Activated CD8-positive, alpha-beta memory T cell treated with anti-CD3 and anti-CD28 coated beads for 24 hours (primary cell): ENCODE measurements at places on chromosomes 5 and 9.

GRCh38 chr9:93061791-93062763 is 3.6 kb downstream of the SUSD3 start:
- peak; percentile 67 for DNase-seq

- no peak for DNase-seq
These were observed 197.3 kb downstream of the MELK start for GRCh38 chr9:36770025-36770424.

DNA sequence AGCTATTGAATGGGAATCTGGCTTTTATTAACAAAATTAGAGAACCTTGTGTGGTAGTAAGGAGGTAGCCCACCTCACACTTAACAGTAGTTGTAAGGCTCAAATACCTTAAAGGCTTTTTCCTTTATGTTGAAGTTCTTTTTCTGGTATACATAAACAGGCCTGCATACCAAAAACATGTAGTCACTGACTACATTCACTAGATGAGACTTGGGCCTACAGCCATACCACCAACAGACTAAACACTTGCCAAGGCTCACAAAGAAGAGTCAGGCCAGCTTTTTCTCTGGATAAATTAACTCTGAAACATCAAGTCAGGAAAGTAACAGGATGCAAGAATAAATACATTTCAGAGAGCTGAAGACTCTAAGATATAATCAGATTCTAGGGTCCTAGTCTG is 78.6 kb upstream of the MPDZ start:
- DNase-seq = no peak

GRCh38 chr5:143436871-143437270 is 33.4 kb upstream of the NR3C1 start:
- no peak for DNase-seq

- no peak for DNase-seq
These were observed 3.4 kb downstream of the SQSTM1 start for GRCh38 chr5:179823937-179824744.

- peak; percentile 59 for DNase-seq
These were observed at the start of gene GARIN3 for GRCh38 chr5:157166214-157167213. GARIN3 (minus strand) TSS chr5:157166264; CDS start chr5:157166168, 96 bp downstream.

DNA sequence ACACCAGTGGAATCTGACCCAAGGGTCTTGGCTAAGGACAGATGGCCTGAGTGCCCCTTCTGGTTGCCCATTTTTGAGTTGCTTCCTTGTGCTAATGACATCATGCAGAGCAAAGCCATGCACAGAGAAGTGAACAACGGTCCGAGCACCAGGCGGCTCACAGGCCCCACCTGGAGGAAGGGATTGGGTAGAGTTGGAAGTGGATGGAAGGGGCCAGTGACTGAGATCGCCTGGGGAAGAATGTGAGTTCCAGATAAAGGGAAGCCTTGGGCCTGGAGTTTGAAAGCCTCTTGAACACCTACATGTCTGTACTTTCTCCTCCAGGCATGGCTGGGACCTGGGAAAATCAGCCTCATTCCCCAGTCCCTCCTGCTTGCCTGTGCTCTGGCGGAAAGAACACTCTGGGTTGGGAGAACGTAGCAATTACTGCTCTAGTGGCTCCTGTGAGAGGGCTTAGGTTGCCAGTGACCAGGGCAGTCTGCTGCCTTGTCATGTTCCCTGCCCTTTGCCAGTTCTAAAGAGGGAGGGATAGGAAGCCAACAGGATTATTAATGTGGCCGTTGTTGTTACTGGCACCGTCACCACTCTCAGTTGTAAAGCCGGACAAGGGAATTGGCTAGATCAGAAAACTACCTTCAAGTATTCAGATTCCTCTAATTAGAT is 62.5 kb upstream of the PTPN3 start:
- no peak for DNase-seq

DNA sequence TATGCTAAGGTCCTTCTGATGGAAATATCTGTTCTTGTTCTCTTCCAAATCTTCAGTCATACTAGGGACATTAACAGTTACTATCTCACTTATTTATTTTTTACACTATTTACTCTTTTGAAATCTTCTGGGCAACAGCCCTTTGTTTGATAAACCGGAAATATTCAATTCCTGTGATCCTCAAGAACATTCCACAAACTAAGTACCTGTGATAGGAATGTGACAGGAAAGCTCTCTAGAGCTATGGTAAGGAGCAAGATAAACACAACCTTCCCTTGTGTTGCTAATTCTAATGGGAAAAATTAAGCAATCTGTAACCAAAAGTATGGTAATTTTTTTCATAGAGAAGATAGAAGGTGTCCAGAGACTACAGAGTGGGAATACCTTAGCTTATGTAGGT is 22.0 kb upstream of the ANKRD34B start:
- no peak for DNase-seq

- DNase-seq = no peak
These were observed 74.6 kb downstream of the RETREG1 start for GRCh38 chr5:16542236-16542635.

GRCh38 chr5:132215329-132215728 is 12.3 kb downstream of the P4HA2 start:
- no peak for DNase-seq

GRCh38 chr9:81591791-81592190 is 97.6 kb downstream of the TLE1 start:
- no peak for DNase-seq

DNA sequence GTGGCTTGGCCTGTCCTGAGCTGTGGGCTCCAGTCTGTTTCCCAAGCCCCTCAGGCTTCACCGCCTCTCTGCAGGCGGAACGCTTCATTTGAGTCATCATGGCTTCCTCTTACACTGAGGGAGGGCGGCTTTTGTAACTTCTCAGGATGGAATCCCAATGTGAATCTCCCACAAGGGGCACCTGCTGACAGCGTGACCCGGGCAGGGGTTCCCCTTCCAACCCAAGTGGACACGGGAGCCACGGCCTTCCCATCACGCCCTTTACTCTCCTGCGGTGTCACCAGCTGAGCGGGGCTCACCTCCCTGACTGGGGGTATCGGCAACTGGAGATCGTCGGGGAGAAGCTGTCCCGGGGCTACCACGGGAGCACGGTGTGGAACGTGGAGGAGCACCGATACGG is 12.5 kb downstream of the UCK1 start:
- DNase-seq = no peak

- DNase-seq = no peak
These were observed 58.3 kb upstream of the NOTCH1 start for GRCh38 chr9:136603901-136604814.

DNA sequence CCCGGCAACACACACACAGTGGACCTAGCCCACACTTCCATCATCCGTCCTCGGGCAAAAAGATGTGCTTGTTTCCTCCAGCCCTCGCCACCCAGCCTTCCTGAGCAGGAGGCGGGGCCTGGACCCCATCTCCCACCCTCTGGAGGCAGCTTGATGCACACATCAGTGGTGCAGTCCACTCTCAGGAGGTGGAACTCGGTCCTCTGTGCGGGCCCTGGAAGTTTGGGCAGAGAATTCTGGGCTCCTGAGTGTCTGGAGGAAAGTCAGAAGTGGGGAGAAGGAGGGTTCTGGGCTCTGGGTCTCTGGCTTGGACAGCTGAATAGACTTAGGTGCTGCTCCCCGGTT is 54.0 kb upstream of the NEURL1B start:
- DNase-seq = no peak

DNA sequence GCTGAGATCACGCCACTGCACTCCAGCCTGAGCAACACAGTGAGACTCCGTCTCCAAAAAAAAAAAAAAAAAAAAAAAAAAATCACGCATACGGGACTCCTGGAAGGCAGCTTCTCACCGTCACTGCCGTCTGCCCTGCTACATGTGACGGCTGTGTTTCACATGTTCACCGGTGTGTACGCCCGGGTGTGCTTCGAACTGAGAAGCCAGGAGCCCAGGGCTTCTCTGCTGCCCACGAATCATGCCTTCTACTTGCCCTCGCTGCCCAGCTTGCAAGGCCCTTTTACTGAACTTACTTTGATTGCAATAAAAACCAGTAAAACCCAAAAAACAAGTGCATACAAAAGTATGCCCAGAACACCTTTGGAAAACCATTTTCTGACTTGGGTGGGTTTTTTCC is 5.8 kb upstream of the NKD2 start:
- no peak for DNase-seq

DNA sequence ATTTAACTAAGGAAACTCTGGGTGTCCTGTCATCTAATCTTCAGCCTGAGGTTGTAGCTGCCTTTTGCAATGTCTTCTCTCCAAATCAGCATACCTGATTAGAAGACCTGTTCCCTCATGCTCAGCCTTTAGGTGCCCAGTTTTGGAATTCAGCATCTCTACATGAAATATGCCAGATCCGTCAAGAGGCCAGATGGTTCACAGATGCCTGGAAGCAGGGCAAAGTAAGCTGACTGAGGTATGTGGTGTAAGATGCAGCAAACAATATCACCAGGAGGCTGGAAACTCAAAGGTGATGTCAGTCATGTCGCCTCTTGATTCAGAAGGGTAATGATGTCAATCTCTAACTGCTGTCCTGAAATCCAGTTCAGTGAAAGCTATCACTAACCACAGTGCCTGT is 324.4 kb downstream of the PRELID2 start:
- DNase-seq = no peak

- DNase-seq = no peak
These were observed 2.1 kb upstream of the GABRB2 start for GRCh38 chr5:161548487-161549094.

DNA sequence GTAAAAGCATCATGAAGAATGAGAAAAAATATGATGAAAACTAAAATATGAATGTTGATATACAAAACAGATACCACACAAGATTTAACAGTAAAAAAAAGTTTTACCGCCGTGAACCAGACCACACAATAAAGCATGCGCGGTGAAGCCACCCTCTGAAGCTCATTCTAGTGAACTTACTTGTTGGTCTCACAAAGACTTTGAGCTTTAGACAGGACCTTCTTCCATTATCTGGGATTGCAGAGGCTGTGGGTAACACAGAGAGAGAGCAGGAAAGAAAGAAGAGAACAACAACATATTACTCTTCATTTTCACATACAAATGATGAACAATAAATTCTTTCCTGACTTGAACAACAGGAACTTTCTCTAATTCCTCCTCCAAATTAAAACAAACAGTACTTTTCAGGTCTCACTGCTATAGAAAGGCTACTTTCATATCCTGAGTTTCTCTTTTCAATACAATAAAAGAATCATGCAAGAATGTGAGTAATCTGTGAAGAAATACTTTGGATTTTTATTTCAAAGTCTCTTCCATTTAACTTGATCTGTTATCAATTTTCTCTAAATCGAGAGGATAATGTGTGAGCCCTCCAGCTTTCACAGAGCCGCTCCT is 283.1 kb downstream of the EFNA5 start:
- no peak for DNase-seq

- DNase-seq = no peak
These were observed 2.0 kb downstream of the SEMA6A start for GRCh38 chr5:116572350-116573278.

DNA sequence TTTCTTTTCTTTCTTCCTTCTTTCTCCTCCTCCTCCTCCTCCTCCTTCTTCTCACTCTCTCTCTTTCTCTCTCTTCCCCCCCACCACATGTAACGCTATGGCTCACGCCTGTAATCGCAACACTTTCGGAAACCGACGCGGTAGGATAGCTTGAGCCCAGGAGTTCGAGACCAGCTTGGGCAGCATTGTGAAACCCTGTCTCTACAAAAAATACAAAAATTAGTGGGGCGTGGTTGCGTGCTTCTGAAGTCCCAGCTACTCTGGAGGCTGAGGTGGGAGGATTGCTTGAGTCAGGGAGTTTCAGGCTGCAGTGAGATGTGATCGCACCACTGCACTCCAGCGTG is 736 bp upstream of the GLDC start:
- peak; percentile 60 for DNase-seq

- no peak for DNase-seq
These were observed 165.9 kb downstream of the SH3GL2 start for GRCh38 chr9:17744786-17745185.

GRCh38 chr5:1268666-1269065 is 26.2 kb downstream of the TERT start:
- no peak for DNase-seq

- DNase-seq = no peak
These were observed 455.3 kb upstream of the KIF2A start for GRCh38 chr5:61850696-61851095.

DNA sequence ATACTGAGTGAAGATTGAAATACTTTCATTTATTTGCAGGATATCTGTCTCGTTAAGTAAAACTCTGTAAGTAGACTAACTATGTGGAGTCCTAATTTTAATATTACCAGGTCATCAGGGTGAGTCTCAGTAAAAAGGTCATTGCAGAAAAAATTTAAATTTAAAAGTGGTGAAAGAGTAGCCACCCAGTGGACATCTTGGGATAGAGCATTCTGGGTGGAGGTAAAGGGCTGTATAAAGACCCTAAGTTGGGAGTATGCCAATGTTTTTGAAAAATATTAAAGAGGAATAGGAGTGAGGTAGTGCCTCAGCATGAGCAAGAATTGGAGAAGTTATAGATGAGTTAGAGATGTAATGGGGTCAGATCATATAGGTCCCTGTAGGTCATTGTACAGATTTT is 145.5 kb downstream of the HMHB1 start:
- DNase-seq = no peak

GRCh38 chr9:125099816-125100215 is 43.5 kb downstream of the SCAI start:
- no peak for DNase-seq

DNA sequence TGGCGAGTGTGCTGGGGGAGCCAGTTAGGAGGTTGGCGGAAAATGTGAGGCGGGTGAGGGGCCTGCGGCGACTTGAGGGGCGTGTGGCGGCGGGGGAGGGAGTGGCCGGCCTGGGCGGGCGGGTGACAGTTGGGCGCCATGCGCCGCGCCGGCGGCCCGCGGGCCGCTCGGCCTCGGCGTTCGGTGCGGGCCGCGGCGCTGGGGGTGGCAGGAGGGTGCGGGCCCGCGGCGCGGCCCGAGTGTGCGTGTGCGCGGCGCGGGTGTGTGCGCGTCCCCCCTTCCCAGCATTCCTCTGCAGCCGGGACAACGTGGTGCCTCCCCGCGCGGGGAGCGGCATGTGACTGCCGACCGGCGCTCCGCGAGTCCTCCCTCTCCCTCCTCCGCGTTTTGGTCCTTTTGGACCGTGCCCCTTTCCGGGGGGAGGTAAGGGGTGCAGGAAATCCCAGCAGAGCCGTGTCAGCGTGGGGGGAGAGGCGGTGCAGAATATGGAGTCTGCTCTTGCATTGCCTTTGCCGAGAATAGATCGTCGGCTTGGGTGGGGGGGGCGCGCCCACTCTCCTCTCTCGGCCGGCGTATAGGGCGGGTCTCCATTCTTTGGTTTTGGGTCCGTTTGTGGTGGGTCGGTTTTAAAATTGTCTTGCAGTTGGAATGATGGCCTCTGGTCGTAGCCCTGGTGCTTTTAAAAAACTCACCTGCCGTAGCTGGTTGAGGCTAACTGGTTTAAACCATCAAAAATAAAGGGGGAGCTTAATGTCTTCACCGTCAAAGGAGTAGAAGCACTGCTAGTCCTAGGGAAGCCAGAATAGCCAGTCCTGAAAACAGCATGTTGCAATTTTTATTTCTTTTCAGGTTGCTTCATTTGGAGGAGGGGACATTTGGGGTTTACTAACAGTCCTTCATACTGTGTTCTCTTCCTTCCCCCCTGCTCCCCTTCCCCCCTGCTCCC is 2.0 kb downstream of the LARP1 start:
- peak; percentile 82 for DNase-seq
